C1 segment of cervical spinal cord (tissue), 14 donors: ENCODE measurements at places on chromosomes 5 and 9.

- no peak for DNase-seq
Measured at GRCh38 chr5:127865273-127865672, 162.1 kb downstream of the CCDC192 start.

DNA sequence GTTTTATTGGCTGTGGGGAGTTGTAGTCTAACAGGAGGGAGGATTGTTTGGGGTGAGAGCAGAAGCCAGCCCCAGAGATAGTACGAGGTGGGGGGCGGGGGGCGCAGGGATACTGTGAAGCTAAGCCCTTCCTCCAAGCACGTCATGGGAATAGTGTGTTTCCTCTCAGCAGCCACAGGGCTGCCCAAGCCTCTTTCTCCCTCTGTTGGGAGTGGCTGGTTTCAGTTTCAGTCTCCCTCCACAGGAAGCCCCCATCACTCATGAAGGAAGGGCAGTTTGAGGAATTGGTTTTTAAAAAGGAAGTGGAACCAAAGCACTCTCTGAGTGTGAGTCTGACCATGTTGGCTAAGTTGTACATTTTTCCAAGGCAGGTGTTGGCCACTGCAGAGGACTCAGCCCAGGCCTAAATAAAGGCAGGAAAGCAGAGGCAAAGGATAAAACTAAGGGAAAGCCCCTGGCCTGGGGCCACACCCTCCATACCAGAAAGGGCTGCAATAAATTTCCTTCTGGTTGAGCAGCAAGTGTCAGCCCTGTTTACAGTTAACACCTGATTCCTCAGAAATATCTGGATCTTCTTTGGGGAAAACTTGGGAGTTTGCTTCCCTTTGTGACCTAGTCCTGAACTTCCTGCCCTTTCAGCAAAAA is 3.2 kb downstream of the RAB24 start:
- DNase-seq = no peak

GRCh38 chr5:169980418-169981053 is at the start of gene INSYN2B:
INSYN2B (minus strand) TSS chr5:169980495; CDS start chr5:169883898, 96,597 bp downstream.
- peak; percentile 70 for DNase-seq

DNA sequence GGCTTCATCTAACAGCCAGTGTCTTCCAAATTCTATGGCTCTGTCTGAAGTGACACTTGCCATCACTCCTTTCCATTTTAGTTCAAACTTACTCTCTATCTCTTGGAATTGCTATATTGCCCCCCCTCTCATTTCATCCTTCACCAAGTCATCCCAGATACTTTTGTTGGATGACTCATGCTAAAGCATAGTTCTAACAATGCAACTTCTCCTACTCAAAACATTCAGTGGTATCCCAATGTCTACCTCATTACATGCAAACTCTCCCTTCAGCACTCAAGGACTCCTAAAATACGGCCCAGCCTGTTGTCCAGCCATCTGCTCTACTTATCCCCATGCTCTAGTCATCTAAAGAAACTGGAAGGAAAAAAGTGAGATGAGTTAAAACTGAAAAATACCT is 171.6 kb downstream of the RASEF start:
- no peak for DNase-seq

DNA sequence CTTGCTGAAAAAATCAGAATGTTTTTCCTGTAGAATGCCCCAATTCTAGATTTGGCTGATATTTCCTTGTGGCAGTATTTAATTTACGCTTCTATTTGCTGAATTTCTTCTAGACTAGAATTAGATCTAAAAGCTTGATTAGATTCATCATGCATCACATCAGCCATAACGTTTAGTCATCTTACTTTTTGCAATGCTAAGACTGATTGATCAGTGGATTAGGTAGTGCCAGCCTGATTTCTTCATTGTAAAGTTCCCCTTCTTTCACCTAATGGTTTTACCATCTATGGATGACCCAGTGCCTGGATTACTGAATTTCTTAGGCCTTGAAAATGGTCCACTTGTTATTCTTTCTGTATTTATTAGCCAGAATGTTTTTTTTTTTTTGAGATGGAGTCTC is 83.9 kb downstream of the PBX3 start:
- DNase-seq = no peak

- no peak for DNase-seq
Measured at GRCh38 chr9:134293611-134294152, 32.6 kb upstream of the RXRA start.

- no peak for DNase-seq
Measured at GRCh38 chr9:70753311-70753710, 338.9 kb upstream of the KLF9 start.

- no peak for DNase-seq
Measured at GRCh38 chr9:17894501-17895160, 315.8 kb downstream of the SH3GL2 start.

- DNase-seq = no peak
Measured at GRCh38 chr9:33877727-33878489, 60.9 kb downstream of the UBE2R2 start.

DNA sequence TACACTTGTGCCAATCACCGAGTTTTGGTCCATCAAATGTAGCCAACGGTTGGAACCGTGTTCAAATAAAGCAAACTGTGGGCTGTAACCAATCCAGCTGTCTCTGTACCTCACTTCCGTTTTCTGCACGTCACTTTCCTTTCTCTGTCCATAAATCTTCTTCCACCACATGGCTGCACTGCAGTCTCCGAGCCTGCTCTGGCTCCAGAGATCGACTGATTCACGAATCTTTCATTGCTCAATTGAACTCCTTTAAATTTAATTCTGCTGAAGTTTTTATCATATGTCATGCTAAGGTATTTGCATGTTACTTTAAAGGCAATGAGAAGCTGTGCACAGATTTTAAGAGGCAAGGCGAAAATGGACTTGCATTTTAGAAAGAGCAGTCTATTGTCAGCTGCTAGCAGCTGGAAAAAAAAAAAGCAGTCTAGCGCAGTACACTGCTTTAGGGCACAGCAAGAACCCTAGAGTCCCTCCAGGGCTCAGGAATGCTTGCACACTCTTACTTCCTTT is 13.2 kb downstream of the TTC39B start:
- DNase-seq = peak; percentile 5

DNA sequence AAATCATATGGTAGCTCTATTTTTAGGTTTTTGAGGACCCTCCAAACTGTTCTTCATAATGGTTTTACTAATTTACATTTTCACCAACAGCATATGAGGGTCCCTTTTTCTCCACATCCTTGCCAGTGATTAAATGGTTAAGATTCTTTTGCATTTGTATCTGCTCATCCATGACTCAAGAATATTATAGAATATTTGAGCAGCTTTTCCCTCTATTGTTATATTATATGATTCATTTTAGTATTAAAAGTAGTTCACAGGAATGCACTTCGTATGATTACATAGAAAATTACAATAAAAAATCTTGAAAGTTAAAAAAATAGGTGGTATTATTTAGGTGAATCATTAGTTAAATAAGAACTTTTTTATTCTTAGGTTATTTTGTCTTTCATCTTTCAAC is 140.7 kb downstream of the WDR70 start:
- no peak for DNase-seq

DNA sequence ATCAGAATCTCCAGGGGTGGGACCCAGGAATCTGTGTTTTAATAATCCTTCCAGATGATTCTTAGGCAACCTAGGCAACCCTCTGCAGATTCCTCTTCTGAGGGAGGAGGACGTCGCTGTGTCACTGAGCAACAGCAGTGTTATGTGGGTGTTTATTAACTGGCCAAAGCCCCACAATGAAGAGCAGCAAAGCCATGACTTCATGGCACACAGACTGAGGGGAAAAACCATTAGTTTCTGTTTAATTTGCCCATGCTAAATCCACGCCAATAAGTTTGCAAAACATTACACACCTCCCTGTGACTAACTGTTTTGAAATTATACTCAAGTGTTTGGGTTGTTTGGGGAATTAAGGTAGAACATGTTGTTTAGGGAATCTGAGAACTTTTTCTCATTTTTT is 83.7 kb upstream of the TMED7 start:
- no peak for DNase-seq

- no peak for DNase-seq
Measured at GRCh38 chr5:111392181-111392580, 120.2 kb downstream of the STARD4 start.

GRCh38 chr5:83118976-83119375 is 41.6 kb downstream of the XRCC4 start:
- no peak for DNase-seq

GRCh38 chr5:150007050-150007449 is 6.5 kb downstream of the HMGXB3 start:
- DNase-seq = no peak

DNA sequence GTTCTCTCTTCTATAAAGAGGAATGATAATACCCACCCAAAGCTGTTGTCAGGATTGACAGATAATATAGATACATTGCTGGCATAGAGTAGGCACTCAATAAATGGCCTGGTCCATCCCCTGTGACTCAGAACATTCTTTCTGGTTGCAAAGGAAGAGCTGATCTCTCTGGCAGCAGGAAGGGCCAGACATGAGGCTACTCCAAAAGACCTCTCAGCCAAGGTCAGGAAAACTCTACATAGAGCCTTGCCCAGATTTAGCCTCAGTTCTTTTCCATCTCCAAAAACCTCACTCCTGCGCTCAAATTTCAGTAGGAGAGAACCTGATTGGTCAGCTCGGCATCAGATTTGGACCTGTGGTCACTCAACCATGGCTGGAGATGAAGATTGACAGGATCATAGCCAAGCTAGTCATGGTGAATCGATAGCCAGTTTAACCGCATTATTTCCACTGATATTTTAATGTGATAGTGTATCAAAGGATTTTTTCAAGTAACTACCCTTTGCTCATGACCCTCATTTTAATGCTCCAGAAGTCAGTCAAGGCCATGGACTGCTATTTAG is 319.6 kb downstream of the DRD1 start:
- no peak for DNase-seq

- no peak for DNase-seq
Measured at GRCh38 chr5:155833287-155833686, 493.7 kb upstream of the SGCD start.

DNA sequence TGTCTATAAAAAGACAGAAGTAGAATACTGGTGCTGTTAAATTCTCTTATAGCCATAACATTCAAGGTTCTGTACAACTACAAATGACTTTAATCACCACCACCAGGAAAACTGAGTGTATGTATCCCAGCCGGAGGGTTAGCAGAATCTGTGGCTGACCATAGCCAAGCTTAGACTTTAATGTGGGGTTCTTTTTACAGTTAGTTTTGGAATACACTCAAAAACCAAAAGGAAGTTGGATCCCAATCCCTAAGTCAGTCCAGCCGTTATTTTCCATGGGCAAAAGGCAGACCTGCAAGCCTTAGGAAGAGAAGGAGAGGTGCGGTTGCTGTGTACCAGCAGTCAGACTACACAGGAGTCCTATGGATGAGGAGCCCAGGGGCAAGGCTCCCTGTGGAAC is 179.8 kb downstream of the ENC1 start:
- DNase-seq = no peak
